ENCODE measurements at places on chromosomes 11 and 22. TPM values are rescaled to one million over a fixed set of nuclear protein-coding genes. Genes with fewer than 3 reads are reported as not detected.

- H3K27ac ChIP-seq = no peak overlapping the region
- no peaks in the 10 kb centered on the region for H3K4me1 ChIP-seq
- H3K4me3 ChIP-seq = no peak overlapping the region
- H3K27me3 ChIP-seq = no peaks in the 10 kb centered on the region
These were observed 6.4 kb downstream of the BAIAP2L2 start for GRCh38 chr22:38104084-38104483.

GRCh38 chr11:67278939-67279588 lies 10.0 kb upstream of the ANKRD13D start:
- H3K27ac ChIP-seq = peak overlapping the region; percentile 95
- H3K4me1 ChIP-seq = peaks cover 98% of the 10 kb centered on the region
- no peak overlapping the region for H3K4me3 ChIP-seq

BEST1 gene
- total RNA-seq = 0.50 TPM

DNA sequence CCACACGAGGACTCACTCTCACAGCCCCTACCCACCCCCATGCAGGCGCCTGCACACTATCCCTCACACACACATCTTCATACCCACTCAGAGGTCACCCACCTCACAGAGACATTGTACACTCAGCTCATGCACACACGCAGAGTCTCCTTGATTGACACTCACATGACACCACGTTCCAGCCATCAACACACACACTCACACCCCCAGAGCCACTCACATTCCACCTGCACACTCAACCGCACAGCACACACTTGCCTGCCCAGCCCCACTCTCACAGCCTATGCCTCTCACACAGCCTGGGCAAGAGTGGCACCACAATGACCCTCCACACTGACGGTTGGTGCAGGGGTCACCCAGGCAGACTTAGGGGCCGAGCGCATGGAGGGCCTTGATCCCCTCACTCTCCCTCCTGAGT lies 2.2 kb downstream of the SPI1 start:
- no peak overlapping the region for H3K4me3 ChIP-seq
- no peak for DNase-seq

DNA sequence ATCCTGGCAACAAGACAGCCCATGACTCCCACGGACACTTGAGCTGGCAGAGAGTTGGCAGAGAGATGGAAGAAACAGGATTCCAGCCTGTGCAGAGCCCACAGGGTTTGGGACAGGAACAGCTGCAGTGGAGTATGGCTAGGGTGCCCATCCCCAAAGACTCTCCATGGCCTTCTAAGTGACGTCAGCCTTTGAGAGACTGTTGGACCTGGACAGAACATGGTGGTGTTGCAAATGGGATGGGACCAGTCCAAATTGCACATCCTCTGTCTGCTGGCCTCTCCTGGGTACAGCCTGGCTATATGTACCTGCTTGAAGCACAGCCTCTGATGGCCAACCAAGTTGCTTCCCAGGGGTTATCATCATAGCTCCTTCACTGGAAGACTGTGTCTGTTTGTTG lies 34.5 kb downstream of the NOX4 start:
- no peaks in the 10 kb centered on the region for H3K36me3 ChIP-seq
- no peaks in the 10 kb centered on the region for H3K4me1 ChIP-seq
- no peak for DNase-seq
- no peak overlapping the region for H3K4me3 ChIP-seq

- H3K4me3 ChIP-seq = no peak overlapping the region
- H3K27me3 ChIP-seq = no peaks in the 10 kb centered on the region
- no peak overlapping the region for H3K27ac ChIP-seq
- peaks cover 22% of the 10 kb centered on the region for H3K4me1 ChIP-seq
- no peak for DNase-seq
These were observed 117.6 kb upstream of the CRYBB3 start for GRCh38 chr22:25082096-25082495.

KRTAP5-2 gene
- total RNA-seq = not detected

GRCh38 chr11:5604896-5605295 lies 8.5 kb downstream of the TRIM6 start:
- H3K4me3 ChIP-seq = no peak overlapping the region
- no peaks in the 10 kb centered on the region for H3K36me3 ChIP-seq
- no peaks in the 10 kb centered on the region for H3K4me1 ChIP-seq
- no peaks in the 10 kb centered on the region for H3K27me3 ChIP-seq
- DNase-seq = no peak
- no peak overlapping the region for H3K27ac ChIP-seq

DNA sequence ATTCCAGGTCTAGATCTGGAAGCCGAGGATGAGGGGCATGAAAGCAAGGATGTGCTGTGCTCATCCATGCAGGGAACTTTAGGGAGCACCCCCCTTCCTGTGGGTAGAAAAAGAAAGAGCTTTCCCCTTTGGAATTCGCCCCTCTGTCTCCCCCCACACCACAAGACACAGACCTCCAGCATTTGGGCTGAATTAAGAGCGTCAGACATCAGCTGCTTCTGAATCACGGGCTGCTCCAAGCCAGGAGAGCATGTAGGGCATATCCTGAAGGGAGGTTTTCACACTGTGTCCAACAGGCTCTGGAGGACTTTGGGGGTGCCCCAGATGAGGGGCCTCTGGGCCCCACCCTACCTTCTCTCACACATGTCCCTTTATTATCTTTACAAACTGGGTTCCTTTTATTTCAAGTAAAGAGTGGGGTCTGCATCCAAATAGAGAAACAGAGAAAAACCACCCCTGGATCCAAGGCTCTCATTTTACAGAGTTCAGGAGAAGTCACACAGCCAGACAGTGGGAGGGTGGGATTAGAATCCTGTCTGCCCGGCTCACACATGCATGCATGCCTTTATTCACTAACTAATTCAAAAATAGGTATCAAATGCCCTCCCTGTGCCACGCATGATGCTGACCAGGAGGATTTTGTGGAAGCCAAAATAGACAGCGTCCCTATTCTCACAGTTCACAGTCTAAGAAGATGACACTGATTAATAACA lies 52.8 kb downstream of the LRRC32 start:
- H3K27me3 ChIP-seq = no peaks in the 10 kb centered on the region
- no peak overlapping the region for H3K4me3 ChIP-seq
- no peak for DNase-seq
- no peaks in the 10 kb centered on the region for H3K4me1 ChIP-seq
- no peaks in the 10 kb centered on the region for H3K36me3 ChIP-seq
